AG04449 (cell line): ENCODE measurements at places on chromosomes 2 and 18.

GRCh38 chr2:219404954-219405353 lies 13.2 kb upstream of the DES start:
- DNase-seq: no peak

GRCh38 chr2:235636546-235636945 lies 142.7 kb downstream of the AGAP1 start:
- DNase-seq: no peak

DNA sequence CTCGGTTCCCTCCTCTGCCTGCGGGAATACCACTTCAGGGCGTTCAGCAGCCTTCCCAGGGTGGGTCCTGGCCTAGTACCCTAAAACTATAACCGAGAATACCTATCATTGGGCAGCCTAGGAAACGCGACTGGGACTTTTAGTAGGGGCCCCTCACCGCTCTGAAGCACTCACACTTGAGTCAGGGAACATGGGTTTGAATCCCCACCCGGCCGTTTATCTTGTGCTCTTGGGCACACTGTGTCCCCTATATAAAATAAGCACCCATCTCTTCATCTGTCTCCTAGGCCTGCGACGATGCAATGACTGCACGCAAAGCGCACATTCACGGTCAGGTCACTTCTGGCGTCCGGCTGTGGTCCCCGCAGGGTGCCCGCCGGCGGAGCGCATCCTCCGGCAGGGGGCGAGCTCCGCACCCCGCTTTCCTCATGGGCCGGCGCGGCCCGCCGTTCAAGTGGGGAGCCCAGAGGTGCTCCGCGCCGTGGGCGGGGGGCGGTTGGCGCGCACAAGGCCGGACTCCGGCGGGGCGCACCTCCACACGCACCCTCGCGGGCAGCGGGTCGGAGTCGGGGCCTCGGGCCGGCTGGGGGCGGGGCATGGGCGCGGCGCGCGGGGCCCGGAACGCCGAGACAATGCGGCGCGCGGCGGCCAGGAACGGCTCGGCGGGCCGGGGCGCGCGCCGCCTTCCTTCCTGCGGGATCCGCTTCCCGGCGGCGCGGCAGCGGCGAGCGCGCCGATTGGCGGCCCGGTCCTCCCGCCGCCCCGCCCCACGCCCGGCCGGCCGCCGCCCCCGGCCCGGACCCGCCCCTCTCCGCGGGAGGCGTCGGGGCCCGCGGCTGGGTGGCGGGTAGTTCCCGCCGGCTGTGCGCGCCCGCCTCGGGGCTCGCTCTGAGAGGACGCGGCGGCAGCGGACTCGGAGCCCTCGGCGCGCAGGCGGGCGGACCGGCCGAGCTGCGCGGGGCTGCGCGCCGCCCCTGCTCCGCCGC lies at the start of gene ASAP2:
ASAP2 (plus strand) TSS at position 850 of the 986 bp plus-strand sequence. CDS start 293 bp downstream, outside the sequence.
- DNase-seq: no peak

- no peak for DNase-seq
Measured at GRCh38 chr2:43057026-43057741, 169.2 kb downstream of the ZFP36L2 start.

GRCh38 chr2:200308546-200309295 lies 2.2 kb downstream of the SPATS2L start:
- no peak for DNase-seq

- DNase-seq: no peak
Measured at GRCh38 chr2:55490554-55490953, 29.0 kb upstream of the CFAP36 start.

DNA sequence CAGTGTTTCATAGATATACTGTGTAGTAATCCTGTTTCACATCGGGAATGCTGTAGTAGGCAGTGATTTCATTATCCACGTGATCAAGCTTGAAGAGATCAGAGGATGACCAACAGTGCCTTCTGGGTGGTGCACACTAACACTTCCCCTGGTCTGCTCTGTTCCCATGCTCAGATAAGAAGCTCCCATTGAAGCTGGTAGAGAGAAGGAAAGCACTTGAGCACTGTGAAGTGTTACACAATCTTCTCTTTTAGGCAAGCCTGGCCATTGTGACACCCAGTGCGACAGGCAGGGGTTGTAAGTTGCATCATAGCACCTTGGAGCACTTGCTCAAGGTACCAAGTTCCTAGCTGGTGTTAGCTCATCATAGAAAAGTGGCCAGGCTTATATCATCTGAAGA lies 30.6 kb upstream of the GPD2 start:
- DNase-seq: no peak

GRCh38 chr2:121245120-121245820 lies 39.7 kb downstream of the TFCP2L1 start:
- DNase-seq: no peak

GRCh38 chr18:78499586-78499985 lies 480.0 kb upstream of the SALL3 start:
- DNase-seq: no peak

- no peak for DNase-seq
Measured at GRCh38 chr2:242022550-242023290, 153.2 kb downstream of the RTP5 start.

GRCh38 chr2:20574930-20575329 lies 76.0 kb downstream of the HS1BP3 start:
- DNase-seq: no peak

DNA sequence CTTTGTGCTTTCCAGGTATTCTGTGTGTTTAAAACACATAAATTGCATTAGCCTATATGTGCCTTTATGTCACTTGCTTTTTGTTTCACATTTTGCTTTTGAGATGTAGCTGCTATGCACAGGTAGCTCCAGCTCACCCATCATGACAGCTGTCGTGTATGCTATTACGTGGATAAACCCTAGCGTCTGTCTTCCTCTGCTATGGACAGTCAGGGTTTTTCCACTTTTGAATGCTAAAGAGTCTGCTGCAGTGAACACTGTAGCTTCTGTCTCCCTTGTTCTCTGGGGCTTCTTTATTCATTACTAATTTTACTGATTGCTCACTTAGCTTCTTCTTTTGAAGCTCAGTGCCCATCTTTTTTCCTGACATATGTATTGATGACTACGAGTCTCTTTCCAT lies 24.7 kb upstream of the MBP start:
- no peak for DNase-seq

- no peak for DNase-seq
Measured at GRCh38 chr18:58753976-58754375, 82.7 kb downstream of the MALT1 start.

DNA sequence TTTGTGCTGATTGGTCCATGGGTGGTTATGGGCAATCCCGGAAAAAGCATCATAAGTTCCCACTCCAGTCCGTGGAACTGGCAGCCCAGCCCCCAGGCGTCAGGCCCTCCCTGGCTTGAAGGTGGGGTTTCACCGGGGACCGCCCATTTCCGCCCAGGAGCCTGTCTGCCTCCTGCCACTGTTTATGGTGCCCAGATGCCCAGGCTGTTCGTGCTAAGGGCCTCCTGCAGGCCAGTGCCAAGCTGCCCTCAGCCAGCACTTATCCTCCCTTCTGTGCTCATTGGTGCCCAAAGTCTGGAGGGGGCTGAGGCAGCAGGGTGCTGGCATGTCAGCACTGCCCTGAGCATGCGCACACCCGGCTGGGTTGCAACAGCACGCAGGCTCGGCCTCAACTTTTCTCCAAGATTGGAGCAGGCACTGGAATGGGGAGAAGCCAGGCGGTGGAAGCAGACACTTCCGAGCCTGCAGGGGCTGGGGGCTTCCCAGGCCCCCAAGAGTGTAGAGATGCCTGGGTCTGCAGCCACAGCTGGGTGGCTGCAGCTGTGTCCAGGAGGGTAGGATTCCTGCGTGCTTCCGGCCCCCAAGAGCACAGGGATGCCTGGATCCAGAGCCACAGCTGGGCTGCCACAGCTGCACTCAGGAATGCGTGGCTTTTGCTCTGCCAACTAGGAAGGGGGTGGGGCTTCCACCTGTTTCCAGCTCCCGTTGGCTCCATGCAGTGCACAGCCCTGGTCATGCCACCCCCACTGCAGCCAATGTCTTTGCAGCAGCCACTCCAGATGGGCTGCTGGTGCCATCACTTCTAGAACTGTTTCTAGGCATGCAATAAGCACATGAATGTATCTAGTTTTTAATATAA lies 74.0 kb downstream of the AGPS start:
- no peak for DNase-seq

DNA sequence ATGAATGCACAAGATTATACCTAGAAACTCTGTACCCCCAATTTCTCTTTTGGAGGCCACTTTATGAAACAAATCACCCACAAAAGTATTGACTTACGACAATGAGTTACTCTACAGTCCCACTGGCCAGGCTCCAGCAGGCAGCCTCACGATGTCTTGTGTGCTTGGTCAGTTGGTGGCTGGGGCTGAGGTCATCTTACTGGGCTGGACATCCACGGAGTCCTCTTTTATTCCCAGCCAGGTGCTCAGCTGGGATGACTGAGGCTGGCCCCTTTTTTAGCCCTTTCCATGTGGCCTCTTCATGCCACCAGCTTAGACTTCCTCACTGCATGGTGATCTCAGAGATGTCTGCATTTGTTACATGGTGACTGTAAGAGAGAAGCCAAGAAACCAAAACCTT lies 8.9 kb upstream of the ID2 start:
- DNase-seq: no peak

GRCh38 chr2:110655701-110656100 lies 22.2 kb downstream of the BUB1 start:
- DNase-seq: no peak

- DNase-seq: no peak
Measured at GRCh38 chr2:204280262-204280668, 265.0 kb upstream of the PARD3B start.

GRCh38 chr2:156125018-156125417 lies 207.5 kb downstream of the NR4A2 start:
- DNase-seq: no peak

- DNase-seq: no peak
Measured at GRCh38 chr2:19176977-19177376, 181.4 kb downstream of the OSR1 start.

DNA sequence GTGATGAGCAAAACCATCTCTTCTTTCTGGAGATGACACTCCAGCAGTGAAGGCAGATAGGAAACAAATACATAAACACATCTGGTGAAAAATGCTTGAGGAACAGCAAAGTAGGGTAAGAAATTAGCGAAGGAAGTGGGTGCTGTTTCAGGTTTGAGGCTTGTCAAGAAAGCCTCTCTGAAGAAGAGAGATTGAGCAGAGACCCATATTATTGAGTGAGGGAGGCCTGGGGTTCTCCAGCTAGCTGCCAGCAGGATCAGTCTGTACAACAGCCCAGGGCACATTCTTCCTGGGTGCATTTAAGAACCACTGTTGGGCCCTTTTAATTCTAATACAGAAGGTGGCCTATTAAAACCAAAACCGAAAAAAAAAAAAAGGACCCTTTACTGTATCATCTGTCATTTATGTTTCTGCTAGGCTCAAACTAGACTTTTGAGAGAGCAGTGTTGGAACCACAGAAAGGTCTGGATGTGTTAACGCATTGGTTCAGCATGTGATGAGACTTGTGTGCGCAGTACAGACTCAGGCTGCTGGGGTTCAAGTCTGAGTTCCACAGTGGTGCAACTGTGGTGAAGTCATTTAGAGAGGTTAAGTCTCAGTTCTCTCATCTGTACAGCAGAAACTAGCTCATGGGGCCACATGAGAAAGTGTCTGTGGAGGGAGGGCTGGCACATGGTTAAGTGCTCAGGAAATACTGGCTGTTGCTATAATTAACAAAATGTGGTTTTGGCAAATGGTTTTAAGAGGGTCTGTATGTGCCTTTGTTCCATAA lies 28.9 kb downstream of the MGAT5 start:
- no peak for DNase-seq

DNA sequence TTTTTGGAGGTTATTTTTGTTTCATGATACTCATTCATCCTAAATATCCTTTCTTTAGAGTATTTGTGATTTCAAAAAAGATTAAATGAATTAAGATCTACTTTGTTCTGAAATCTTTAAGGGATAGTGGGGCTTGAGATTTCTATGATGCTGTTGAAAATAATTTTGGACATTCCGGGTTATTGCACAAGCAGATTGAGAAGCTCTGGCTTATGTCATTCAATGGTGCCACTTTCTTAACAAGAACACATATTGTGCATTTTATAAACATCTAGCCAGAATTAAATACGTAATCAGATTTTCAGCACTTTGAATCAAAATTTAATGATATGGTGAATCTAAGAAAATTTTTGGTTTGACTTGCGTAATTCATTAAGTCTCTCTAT lies 207.7 kb upstream of the COL3A1 start:
- no peak for DNase-seq

DNA sequence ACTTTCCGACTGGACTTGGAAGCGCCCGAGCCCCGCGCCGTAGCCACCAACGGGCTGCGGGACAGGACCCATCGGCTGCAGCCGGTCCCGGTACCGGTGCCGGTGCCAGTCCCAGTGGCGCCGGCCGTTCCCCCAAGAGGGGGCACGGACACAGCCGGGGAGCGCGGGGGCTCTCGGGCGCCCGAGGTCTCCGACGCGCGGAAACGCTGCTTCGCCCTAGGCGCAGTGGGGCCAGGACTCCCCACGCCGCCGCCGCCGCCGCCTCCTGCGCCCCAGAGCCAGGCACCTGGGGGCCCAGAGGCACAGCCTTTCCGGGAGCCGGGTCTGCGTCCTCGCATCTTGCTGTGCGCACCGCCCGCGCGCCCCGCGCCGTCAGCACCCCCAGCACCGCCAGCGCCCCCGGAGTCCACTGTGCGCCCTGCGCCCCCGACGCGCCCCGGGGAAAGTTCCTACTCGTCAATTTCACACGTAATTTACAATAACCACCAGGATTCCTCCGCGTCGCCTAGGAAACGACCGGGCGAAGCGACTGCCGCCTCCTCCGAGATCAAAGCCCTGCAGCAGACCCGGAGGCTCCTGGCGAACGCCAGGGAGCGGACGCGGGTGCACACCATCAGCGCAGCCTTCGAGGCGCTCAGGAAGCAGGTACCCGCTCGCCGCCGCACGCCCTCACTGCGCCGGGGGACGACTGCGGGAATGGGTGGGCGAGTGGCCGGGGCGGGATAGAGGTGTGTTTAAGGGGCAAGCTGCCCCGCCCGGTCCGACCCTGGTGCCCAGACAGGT lies 713 bp downstream of the ATOH8 start:
- DNase-seq: no peak

GRCh38 chr18:63105636-63106316 lies 213.8 kb downstream of the BCL2 start:
- DNase-seq: no peak

- no peak for DNase-seq
Measured at GRCh38 chr2:159898441-159898840, 100.4 kb upstream of the CD302 start.

DNA sequence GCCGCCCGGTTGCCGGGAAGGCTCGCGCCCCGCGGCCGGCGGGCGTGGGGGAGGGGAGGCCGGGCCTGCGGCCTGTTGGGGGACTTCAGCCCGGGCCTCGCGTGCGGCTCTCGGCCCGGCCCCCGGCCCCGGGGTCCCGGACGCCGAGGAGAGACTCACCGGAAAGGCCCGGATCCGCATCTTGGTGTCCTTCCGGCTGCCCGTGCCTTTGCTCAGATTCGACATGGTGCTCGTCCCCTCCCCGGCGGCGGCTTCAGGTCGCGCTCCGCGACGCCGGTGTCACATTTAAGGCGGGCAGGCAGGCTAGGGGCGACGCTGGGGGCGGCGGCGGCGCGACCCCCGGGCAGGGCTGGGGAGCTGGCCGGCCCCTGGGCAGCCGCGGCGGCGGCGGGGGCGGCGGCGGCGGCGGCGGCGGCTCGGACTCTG lies 365 bp downstream of the CUL3 start:
- DNase-seq: no peak

DNA sequence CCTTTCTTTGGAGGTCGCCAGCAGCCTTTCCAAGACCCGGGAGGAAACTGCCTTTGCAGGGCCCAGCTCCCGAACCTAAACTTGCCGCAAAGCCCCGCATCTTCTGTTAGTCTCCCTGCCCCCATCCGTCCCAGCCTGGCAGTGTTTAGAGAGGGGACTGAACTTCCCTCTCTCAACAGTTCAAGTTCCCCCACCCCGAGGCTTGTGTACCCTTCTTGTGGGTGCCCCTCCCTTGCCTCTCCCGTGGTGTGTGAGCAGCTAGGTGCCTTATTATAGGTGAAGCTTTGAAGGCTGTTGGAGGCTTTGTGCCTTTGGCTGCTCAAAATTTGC lies 1.4 kb downstream of the LBH start:
- no peak for DNase-seq
